Caki2 (cell line): ENCODE measurements at places on chromosomes 6 and 20.

DNA sequence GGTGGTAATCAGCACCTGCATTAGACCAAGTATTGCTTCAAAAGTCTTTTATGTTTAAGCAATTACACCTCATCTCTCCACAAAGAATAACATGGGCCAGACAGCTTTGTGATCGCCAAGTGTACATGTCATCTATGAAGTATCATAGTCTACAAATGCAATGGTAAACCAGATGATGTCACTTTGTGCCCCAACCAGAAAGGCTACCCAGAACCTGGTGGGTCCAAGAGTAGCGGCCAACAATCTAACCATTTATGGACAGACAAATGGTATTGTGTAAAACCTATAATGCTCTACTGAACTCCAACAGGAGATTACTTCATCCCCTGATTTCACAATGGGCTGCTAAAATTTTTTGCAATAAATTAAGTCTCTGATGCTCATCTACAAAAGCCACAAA is 295.9 kb downstream of the GMDS start:
- DNase-seq: peak; percentile 29

GRCh38 chr20:23257848-23258746 is 92.5 kb upstream of the NXT1 start:
- no peak for DNase-seq

DNA sequence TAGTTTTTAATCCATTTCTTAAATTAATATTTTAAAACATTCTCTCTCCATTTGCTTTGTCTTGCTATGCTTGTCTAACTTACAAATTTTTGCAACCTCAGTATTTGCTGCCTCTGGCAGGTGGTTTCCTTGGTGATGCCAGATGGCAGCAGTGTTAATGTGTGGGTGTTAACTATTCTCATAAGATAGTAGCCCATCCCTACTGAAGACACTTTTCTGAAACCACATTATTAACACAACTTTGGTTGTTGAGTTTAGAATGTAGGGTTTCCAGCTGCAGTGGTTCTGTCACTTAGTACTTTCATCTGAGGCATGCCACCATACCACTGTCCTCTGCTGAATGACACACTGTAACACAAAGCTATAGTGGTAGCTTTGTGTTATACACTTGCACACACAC is 75.1 kb downstream of the MYO6 start:
- no peak for DNase-seq

DNA sequence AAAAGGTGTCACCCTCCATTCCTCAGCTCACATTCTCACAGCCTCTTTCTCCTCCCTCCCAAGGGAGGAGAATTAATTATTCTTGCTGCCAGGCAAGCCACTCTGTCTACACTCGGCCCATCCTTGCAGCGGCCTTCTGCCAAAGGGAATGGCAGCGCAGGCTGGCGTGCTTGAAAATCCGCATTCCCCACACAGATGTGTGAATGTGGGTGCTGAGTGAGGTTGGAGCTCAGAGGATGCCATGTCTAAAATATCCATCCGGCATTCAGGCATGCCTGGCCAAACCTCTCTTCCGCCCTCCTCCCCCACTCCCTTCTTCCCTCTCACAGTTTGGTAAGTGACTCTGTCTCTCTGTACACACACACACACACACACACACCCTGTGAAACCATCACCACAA is 27.7 kb downstream of the PNPLA1 start:
- no peak for DNase-seq

DNA sequence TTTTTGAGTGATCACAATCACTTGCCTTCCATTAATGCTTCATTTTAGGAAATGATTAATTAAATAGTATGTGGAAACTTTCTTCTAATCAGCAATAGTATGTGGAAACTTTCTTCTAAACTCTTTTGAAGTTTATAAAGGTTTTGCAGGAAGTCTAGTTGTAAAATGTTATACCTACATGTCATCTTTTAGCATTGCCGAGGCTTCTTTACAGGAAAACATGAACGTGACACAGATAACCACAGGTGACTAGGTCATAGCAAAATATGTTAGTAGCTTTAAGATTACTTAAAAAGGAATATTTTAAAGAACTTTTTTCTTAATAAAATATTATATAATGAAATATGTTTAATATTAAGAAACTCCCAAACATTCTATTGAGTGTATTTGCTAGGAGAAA is 56.8 kb downstream of the SMAP1 start:
- DNase-seq: no peak

GRCh38 chr6:112407101-112407590 is 60.0 kb downstream of the RFPL4B start:
- no peak for DNase-seq
